ENCODE measurements at places on chromosomes 6 and 20.

DNA sequence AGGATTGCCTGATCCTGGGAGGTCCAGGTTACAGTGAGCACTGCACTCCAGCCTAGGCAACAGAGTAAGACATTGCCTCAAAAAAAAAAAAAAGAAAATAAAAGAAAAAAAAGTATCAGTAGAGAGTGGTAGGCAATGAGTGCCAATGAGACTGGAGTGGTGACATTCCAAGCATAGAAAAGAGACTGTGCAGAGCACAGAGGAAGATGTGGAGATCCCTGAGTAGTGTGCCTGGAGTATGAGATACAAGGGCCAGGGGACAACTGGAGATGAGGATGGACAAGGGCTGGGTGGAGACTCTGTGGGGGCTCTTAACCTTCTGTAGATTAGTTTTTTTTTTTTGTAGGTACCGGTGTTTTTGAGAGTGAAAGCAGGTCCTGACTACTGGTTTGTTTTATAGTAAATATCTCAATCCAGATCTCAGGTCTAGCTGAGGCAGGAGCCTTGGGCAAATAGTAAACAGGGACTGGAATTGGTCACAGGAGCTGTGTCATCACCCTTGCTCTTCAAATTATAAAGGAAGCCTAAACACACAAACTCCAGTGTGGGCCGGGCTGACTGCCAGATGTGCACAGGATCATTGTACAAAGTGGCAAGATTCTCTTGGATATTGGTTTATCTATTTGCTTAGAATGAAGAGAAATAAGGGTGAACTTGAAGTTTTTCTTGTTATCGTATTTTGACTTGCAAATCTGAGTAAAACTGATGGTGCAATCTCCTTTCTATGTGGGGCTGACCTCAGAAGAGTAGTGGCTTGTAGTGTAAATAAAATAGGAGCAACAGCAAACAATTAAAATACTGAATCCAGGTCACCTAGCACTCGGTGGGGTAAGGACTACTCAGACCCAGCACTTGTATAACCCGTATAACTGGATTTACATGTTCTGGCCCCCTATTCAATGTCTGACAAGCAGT is 144.9 kb downstream of the SOX4 start:
- no peak for DNase-seq

GRCh38 chr6:157080986-157081391 is 242.3 kb downstream of the TMEM242 start:
- no peak for DNase-seq

GRCh38 chr20:50776122-50776817 is 18.6 kb upstream of the BCAS4 start:
- no peak for DNase-seq

GRCh38 chr6:70538376-70538775 is 28.4 kb upstream of the SDHAF4 start:
- DNase-seq: no peak

DNA sequence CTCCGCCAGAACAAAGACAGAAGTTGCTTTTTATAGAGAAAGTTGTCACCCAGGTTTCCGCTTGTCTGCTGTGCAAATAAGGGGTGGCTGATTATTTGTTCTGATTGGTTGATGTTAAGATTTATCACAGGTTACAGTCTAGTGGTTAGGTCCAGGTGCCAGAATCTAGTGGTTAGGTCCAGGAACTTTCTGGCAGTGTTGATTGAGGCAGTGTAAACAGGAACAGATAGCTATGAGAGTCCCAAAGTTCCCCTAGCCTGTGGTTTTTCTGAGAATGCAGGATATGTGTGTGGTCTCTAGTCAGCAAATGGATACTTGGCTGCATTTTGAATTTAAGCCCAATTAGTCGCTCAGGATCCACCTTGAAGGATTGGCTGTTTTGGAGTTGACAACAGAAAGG is 148.0 kb downstream of the TMEM200A start:
- DNase-seq: peak; percentile 44

GRCh38 chr20:59020938-59021551 is 1.8 kb downstream of the TUBB1 start:
- DNase-seq: no peak

GRCh38 chr6:84976526-84977362 is 212.3 kb upstream of the TBX18 start:
- DNase-seq: peak; percentile 51

- no peak for DNase-seq
Measured at GRCh38 chr6:98452685-98453084, 381.7 kb upstream of the POU3F2 start.

DNA sequence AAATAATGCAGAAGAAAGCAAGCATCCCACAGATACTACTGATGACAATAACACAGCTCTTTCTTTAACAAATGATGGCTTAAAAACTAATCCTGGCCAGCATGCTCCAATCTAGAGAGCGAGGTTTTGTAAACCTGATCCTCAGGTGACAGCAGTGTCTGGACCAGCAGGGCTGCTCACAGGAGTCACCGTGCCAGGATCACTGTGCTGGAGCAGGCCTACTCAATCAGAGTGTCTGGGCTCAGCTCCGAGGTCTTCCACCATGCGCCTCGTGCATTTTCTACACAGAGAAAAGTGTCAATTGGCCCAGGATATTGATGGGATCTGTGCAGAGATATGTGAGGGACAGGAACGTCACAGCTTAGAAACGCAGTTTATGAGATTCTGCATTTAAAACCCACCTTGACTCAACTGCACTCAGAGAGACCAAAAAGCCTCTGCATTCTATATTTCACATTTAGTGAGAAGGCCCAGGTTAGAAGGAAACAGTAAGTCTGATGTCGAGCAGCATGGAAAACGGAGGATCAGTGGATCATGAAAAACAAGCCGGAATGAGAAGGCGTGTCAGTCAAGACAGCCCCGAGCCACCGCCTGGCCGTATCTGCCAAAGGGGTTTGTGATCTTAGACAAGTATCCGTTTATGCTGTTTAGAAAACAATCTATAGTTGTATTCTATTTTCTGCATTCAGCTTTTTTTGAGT is 7.8 kb downstream of the RAMACL start:
- no peak for DNase-seq

DNA sequence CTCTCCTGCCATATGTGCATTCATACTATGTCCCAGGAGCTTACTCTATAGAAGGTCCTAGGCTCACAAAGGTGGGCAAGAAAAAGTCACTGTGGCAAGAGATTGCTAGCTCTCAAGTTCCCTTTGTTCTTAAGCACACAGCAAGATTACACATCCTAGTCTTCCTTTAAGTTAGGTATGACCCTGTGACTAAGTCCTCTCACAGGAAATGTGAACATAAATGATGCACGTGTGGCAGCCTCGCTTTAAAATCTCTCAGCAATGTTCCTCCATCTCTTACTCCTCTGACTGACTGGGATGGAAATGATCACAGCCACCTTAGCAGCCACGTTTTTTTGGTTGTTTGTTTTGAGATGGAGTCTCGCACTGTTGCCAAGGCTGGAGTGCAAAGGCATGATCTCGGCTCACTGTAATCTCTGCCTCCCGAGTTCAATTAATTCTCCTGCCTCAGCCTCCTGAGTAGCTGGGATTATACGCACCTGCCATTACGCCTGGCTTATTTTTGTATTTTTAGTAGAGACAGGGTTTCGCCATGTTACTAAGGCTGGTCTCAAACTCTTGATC is 35.7 kb upstream of the HAO1 start:
- DNase-seq: no peak

DNA sequence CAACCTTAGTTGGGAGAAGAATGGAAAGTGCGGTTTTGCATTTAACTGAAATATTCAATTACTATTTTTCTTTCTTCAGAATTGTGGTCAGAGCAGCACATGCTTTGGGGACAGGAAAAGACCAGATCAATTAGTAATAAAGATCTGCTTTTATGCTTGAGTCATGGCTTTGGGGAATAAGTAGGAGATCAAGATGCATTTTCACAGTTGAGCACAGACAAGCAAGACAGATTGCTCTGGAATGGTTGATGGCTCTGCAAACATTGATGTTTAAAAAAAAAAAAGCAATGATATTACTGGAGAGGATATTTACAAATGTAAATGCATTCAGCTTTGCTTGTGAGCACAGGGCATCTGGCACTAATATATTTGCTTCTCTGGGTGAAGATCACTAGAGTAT is 224.4 kb upstream of the SASH1 start:
- no peak for DNase-seq

GRCh38 chr20:45419188-45420091 is 3.5 kb downstream of the PIGT start:
- DNase-seq: no peak

DNA sequence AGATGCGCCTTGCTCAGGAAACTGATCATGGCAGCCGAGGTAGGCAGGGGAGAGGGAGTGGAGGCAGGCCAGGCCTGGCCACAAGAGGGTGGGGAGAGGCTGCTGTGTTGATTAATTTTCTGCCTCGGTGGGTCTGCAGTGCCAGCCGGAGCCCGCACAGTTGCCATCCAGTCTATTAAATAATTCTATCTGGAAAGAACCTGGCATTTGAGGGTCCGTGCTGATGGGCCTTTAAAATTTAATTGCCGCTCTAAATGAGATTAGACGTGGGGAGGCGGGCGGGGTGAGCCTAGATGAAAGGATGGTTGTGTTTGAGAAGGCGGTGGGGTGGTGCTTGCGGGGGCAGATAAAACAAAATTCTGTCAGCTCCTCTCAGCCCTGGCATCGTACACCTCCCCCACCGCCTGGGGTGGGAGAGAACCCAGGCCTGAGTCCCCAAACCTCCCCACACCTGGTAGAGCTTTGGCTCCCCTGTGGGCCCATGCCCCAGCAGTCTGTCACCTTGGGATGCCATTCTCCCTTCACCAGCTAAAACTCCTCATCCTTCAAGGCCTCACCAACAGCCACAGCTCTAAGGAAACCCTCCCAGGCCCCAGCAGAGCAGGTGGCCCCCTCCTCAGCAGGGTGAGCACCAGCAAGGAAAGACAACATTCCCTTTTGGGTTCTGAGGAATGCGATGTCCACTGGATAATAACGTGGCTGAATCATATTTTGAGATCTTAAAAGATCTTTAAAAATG is 167.3 kb downstream of the GRM4 start:
- DNase-seq: peak; percentile 24

- DNase-seq: no peak
Measured at GRCh38 chr6:168153553-168153952, 74.5 kb upstream of the FRMD1 start.

- DNase-seq: no peak
Measured at GRCh38 chr6:34538581-34538980, 17.5 kb downstream of the SPDEF start.

DNA sequence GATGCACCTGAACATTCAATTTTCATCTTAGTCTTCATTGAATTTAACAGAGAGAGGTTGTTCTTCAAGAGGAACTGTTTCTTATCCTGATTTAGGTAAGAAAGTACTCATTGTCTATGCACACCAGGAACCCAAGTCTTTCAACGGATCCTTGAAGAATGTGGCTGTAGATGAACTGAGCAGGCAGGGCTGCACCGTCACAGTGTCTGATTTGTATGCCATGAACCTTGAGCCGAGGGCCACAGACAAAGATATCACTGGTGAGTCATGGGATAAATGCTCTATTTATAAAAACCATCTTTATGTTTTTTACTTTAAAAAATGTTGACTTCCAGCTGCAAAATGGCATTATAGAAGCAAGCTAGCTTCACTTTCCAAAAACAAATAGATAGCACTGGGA is 10.2 kb downstream of the NQO2 start:
- no peak for DNase-seq

DNA sequence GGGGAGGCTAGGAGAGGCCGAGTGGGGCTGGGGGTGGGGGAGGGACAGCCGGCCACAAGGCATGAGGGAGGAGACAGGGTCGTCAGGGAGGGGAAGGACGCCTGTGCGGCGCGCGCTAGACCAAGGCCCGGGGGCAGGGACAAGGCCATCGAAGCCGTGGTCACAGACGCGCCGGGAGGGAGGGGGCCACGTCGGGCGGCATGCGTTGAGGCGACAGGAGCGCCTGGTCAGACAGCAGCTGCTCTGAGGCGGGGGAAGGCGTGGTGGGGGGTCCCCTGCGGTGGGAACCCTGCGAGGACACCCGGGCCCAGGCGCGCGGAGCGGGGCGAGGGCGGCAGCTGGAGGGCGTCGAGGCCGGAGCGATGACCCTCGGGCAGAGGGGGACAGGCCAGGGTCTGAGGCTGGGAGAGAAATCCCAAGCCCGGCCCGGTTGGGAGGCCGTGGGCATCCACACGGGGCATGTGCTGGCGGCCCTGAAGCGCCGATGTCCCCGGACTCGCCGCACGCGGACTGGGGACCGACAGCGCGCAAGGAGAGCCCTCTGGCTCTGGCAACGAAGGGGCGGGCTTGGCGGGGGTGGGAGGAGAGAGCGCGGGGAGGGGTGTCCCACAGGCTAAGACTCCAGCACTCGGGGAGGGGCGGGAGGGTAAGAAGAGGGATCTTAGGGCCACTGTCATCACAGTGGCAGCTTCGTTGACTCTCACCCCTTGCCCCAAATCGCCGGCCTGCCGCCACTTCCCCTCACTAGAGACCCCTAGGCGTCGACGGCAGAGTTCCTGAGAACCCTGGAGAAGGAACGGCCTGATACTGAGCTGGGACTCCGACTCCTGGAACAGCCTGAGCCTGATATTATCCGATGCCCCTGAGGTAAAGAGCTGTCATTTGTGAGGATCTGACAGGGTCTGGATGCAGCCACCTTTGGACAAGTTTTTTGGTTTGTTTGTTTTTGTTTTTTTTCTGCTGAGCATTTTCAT is 5.0 kb downstream of the TMEM239 start:
- no peak for DNase-seq

DNA sequence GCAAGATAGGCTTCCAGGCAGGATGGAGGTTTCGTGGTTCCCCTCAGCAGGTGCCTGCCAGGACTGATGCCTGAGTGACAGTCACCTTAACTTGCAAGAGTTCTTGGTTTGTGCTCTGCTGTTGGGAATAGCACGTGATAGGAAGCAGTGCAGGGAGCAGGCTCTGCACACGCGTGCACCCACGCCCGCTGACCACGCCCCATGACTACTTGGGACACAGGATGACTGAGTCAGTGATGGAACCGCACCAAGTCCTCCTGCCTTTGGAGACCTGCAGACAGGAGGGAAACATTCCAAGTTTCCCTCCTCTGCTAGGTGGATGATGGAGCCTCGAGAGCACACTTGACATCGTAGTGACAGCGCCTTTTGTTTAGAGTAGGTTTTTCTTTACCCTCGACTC is 164.2 kb downstream of the DTNBP1 start:
- DNase-seq: peak; percentile 21

- DNase-seq: no peak
Measured at GRCh38 chr6:31597006-31597405, 4.2 kb upstream of the NCR3 start.

GRCh38 chr6:116389357-116389756 is 18.6 kb downstream of the DSE start:
- no peak for DNase-seq

GRCh38 chr6:106674541-106675229 is 45.3 kb downstream of the QRSL1 start:
- DNase-seq: no peak

GRCh38 chr20:44390280-44390679 is 34.8 kb downstream of the HNF4A start:
- DNase-seq: no peak

DNA sequence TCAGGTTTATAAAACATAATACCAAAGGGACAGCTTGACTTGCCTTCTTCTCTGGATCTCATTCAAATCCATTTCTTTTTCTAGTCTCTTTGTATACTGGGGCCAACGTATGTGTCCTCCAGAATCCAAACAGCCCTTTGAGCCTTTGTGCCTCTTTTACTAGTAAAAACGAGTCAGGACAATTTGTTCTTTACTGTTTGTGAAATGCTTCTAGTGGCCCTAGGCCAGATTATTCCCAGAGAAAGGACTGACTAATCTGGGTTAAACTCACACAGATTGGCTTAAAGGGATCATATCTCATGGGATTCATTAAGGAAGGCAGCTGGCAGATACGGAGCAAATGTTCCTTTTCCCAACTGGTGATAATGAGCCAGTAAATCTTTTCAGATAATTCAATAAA is 32.1 kb upstream of the MANEA start:
- no peak for DNase-seq

- DNase-seq: no peak
Measured at GRCh38 chr6:139518556-139519091, 144.2 kb upstream of the CITED2 start.

Measured in right forelimb (tissue), 1 donor.